ENCODE measurements at places on chromosomes 1 and 21.

DNA sequence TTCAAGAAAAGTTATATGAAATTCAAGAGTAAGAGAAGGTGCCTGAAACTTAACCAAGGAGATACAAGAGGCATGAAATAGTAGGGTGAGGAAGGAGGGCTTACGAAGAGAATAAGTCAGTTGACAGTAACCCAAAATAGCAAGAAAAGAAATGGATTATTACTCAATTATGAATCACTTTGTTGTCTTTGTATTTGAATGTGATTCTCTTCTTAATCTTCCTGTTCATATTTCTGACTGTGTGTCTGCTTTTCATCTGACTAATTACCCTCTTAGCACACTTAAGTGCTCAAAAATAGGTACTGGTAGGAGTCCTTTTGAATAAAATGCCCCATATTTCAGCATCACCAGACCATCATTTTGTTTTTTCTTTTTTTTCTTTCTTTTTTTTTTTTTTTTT, 39.4 kb downstream of the GLMN start:
- no peak for DNase-seq

DNA sequence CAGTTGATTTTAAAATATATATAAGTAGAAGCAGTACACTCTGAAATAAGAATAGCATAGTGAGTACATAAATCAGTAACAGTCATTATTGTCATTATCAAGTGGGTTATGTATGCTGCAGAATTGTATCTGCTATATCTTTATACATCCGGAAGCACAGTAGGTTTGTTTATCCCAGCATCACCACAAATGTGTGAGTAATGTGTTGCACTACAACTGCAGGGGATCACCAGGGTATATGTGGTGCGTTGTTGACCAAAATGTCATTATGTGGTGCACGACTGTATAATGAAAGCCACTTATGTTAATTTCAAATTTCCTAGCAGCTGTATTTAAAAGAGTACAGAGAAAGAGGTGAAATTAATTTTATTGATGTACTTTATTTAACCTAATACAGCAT, 87.7 kb upstream of the GADD45A start:
- DNase-seq: no peak

DNA sequence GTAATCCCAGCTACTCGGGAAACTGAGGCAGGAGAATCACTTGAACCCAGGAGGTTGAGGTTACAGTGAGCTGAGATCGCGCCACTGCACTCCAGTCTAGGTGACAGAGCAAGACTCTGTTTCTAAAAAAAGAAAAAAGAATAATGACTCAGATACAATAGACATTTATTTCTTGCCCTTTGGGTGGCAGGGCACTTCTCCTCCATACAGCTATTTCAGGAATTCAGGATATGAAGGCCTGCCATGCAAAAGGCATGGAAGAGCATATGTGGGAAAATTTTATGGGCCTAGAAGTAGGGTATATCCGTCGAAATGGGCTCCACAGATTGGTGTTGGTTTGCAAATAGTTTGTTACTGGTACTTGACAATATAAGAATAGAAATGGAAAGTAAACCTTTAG, 20.2 kb upstream of the POGZ start:
- DNase-seq: no peak

- DNase-seq: no peak
These were observed 14.9 kb upstream of the HMGCS2 start for GRCh38 chr1:119783354-119784185.
